ENCODE measurements at places on chromosomes 12 and 14.

- DNase-seq: peak; percentile 31
Observed at GRCh38 chr14:80055667-80056496, 155.4 kb downstream of the DIO2 start.

GRCh38 chr12:88418856-88419497 lies 161.3 kb downstream of the KITLG start:
- DNase-seq: no peak

DNA sequence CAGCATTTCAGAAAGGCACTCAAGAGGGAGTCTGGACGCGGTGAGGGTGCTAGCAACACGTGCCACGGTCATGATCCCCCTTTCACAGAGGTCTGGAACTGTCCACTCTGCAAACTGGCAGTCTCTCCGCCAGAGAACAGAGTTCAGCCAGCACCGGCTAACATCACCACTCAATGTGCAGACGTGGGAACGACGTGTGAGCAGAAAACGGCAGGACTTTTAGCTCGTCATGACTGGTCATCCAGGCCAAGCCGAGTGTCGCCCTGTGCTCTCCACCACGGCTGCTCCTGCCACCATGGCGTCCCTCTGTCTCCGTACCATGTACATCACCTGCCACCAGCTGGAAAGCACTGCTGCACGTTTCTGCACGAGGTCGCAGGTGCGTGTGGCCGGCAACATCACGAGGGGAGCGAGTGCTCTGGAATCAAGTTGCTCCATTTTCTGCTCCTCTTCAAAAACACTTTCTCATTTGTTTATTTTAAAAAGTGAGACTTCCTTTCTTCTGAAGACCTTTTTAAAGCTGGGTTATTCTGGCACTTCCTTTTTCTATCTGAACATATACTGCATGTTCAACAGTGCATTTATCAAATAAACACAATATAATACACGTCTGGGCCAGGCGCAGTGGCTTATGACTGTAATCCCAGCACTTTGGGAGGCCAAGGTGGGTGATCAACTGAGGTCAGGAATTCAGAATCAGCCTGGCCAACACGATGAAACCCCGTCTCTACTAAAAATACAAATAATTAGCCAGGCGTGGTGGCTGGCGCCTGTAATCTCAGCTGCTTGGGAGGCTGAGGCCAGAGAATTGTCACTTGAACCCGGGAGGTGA lies 28.0 kb downstream of the SLC15A4 start:
- DNase-seq: no peak

DNA sequence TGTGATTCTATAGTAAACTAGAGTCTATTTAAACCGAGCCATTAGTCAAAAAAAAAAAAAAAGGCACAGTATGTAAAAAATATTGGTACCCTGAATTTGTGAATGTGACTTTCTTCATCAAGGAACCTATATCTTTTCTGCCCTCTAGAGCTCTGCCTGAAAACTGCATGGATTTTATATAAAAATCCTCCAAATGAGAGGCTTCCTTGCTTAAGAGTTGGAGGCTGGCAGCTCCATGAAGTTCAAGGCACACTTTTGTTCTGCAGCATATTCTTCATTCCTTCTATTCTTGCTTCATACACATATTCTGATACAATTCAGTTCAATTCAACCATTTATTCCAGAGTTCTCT lies 23.1 kb upstream of the NKX2-8 start:
- no peak for DNase-seq

DNA sequence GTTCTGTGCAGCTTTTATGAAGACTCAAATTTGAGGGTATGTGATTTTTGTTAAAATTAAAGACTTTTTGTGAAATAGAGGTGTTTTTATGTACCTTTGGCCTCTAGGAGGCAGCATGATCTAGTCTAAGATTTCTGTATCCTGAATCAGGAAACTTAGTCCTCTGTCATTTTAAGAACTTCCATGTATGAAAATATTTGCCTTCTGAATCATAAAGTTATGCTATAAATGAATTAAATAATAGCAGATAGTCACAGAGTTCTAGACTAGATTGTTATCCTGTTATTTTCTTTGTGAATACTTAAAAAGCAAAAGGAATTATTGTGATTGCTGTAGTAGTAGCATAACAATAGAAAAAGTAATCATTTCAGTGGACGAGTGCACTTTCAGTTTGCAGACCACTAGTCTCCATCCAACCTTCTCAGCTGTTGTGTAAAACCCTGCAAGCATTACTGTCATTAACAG lies 56.3 kb downstream of the FGD4 start:
- no peak for DNase-seq

GRCh38 chr14:61511558-61511948 lies 183.8 kb upstream of the HIF1A start:
- DNase-seq: peak; percentile 17

GRCh38 chr12:93912086-93912733 lies 235.0 kb downstream of the CRADD start:
- DNase-seq: no peak

- no peak for DNase-seq
Observed at GRCh38 chr12:49876070-49876469, 27.6 kb downstream of the FAIM2 start.

DNA sequence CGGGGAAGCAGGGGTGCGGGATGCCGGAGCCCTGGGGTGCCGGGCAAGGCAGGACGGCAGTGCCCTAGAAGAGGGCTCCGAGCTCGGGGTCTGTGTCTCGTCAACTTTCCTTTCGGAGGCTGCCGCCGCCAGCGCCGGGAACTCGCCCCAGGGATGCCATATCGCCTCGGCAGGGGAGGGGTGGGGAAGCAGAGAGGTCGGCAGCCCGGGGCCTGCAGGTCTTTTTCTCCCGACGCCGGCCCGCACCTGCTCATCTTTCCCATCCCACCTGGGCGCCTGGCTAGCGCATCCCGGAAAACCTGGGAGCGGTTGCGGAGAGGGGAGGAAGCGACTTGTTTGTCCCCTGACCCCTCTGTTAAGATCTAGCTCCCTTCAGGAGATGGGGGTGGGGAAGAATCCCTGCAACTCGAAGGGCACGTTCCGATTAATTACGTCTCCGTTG lies 547 bp downstream of the CNTN1 start:
- peak; percentile 51 for DNase-seq

GRCh38 chr14:23447361-23448350 lies 12.2 kb upstream of the MYH7 start:
- DNase-seq: no peak

GRCh38 chr12:988646-989045 lies 2.4 kb upstream of the ERC1 start:
- no peak for DNase-seq

- DNase-seq: no peak
Observed at GRCh38 chr14:70180718-70181117, 8.0 kb downstream of the SLC8A3 start.

DNA sequence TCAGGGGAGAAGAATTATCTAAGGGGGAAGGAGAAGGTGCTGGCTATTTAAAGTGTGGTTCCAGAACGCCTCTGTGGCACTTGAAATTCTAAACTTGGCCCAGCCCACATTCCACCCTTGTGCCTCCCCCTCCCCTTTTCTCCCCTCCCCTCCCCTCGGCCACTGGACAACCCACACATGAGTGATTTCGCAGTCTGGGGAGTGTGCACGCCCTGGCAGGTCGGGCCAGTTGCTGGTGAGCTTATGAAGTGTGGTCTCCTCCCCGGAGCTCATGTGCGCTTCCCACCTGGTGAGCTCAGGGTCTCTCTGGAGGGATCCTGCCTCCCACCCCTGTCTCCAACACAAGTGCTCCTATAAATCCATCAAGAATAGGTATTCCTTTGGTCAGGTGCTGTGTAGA lies at the start of gene SLC6A13:
Gene SLC6A13 (minus strand): TSS at position 20 of the 400 bp plus-strand sequence. CDS start 2,784 bp downstream, outside the sequence.
- peak; percentile 60 for DNase-seq

- DNase-seq: no peak
Observed at GRCh38 chr14:55901291-55901690, 216.9 kb upstream of the PELI2 start.

- no peak for DNase-seq
Observed at GRCh38 chr12:57296291-57296690, 45.3 kb upstream of the STAC3 start.

- DNase-seq: no peak
Observed at GRCh38 chr12:110619534-110619953, 5.6 kb downstream of the TCTN1 start.

- DNase-seq: no peak
Observed at GRCh38 chr14:78790271-78790670, 620.1 kb downstream of the NRXN3 start.

DNA sequence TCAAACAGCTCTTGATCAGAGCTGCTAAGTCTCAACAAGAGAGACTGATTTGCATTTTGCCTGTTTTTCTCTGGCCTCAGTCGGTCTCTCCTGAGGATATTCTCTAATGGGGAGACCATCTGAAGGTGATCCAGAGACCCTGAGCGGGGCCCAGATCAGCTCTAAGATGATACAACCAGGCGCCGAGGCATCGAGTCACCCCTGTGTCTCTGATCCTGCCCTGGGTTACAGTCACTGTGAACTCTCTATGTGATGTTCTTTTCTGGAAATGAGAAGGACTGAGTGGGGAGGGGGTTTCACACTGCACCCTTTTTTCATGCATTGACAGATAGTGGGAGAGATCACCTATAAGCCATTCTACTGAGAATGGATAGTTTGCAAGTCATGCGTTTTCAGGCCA lies 247.6 kb upstream of the PWP1 start:
- DNase-seq: no peak

GRCh38 chr14:58584383-58584782 lies 53.4 kb upstream of the DACT1 start:
- DNase-seq: no peak

DNA sequence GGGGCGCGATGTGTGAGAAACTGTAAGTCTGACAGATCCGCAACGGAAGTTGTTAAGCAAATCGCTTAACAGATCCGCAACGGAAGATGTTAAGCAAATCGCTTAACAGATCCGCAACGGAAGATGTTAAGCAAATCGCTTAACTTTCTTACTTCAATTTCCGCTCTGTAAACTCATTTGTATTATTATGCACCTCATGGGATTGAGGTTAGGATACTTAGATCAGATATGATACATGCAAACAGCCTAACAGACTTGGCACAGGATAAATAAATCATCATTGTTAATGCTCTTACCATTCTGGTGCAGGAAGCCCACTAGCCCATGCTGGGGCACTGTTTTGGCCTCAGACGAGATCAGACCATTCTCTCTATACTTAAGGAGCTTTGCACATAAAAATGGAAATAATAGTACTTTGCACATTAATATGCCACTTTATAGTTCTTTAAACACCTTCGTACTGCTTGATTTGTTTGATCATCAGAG lies 399 bp downstream of the NCAPD2 start:
- DNase-seq: peak; percentile 16

GRCh38 chr12:124122722-124123121 lies 149.7 kb downstream of the ZNF664 start:
- DNase-seq: no peak

DNA sequence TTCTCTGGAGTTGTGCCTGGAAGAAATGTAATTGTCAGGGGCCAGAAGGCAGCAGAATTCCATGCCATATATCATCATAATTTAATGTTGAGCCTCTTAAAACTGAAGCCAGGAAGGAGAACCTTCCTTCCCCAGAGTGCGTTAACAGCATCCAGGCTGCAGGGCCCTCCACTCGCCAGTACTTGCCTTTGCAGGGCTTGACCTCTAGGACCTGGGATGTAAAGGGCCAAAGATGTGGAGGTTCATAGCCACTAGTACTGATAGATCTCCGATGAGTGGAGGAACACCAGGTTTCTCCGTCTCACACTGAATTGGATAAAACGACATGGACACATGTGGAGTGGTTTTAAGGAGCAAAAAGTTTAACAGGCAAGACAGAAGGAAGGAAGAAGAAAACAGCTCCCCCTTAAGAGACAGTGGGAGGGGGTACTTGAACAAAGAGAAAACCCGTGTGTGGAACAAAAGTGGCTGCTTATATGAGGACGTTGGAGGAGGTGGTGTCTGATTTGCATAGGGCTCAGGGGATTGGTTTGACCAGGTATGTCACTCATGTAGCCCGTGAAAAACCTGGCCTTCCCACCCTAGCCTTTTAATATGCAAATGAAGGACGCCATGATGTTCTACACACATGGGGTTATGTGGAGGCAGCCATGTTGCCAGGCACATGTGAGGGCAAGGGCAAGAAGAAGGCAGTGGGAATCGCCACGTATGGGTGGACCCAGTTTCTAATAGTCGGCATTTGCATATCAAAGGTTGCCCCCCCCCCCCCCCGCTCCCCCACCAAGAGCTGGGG lies 38.8 kb upstream of the WSCD2 start:
- no peak for DNase-seq

All from right kidney (tissue), 9 donors.